Uterus (tissue), 4 donors: ENCODE measurements at places on chromosomes 11 and 22. TPM values are rescaled to one million over a fixed set of nuclear protein-coding genes. Genes with fewer than 3 reads are reported as not detected.

- no peak for DNase-seq
- H3K4me3 ChIP-seq, result no peak overlapping the region
- no peaks in the 10 kb centered on the region for H3K36me3 ChIP-seq
Observed at GRCh38 chr11:66218036-66218435, 50.4 kb upstream of the RAB1B start.

DNA sequence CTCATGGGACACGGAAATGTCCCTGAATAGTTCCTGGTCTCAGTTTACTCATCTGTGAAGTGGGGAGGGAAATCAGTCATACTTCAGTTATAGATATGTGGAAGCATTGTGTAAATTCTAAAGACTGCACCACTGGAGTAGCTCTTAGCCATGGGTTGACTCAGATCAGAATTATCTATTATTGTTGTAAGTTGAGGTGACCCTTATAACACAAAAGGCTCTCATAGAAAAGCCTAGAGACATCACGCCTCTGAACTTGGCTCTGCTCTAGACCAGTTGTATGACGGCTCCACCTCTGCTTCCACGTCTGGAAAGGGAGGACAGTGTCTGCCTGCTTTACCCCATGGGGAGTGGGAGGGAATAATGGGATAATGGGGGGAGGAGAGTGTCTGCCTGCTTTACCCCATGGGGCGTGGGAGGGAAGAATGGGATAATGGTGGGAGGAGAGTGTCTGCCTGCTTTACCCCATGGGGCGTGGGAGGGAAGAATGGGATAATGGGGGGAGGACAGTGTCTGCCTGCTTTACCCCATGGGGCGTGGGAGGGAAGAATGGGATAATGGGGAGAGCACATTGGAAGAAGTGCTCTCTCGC is 98.2 kb downstream of the AMOTL1 start:
- H3K27ac ChIP-seq, result no peak overlapping the region
- H3K36me3 ChIP-seq, result no peaks in the 10 kb centered on the region
- no peak overlapping the region for H3K4me3 ChIP-seq
- no peaks in the 10 kb centered on the region for H3K27me3 ChIP-seq

DNA sequence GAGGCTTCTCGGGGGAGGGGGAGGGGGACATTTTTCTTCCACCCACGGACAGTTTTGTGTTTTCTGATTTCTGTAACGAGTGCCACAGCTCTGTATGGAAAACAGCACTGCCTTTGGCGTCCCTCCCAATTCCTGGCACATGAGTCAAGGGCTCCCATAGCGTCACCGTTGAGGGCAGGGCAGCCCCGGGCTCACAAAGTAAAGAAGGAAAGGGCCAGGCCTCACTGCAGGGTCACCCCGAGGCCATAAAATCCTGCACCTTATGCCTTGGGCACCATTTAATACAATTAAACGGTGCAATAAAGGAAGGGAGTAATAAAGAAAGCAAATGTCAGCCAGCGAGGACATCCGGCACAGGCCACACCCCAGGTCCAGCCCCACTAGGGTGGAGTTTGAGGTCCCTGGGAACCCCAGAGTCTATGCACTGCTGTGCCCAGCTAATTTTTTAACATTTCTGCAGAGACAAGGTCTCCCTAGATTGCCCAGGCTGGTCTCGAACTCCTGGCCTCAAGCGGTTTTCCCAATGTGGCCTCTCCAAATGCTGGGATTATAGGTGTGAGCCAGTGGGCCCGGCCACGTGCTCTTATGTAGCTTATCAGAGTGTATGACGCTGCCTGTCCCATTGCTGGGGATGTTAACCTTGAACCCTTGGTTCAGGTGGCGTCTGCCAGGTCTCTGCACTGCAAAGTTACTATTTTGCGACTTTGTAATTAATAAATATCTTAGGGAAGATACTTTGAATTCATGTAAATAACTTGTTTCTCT is 13.6 kb upstream of the MUC2 start:
- H3K4me3 ChIP-seq, result no peak overlapping the region
- no peak overlapping the region for H3K27ac ChIP-seq
- DNase-seq, result peak; percentile 34

GRCh38 chr11:79894111-79894510 is 453.3 kb upstream of the TENM4 start:
- H3K36me3 ChIP-seq, result no peaks in the 10 kb centered on the region
- no peak overlapping the region for H3K4me3 ChIP-seq
- no peaks in the 10 kb centered on the region for H3K4me1 ChIP-seq
- no peaks in the 10 kb centered on the region for H3K27me3 ChIP-seq
- no peak overlapping the region for H3K27ac ChIP-seq

DNA sequence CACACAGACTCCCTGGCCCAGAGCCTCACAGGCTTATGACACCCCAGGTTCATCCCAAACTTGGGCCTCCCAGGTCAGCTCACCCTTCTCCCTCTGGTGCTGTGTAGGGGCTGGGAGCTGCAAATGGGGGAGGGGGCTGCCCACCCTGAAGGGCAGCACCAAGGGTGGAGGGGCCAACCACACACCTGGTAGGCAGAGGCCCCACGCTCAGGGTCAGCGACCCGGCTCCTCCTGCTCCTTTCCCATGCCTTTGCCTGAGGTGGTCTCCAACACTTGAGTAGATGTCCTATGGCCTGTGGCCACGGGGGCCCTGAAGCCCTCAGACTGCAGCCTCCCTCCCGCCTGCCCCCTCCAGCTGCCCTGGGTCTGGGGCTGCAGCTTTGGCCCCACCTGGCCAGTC is 3.4 kb downstream of the DGCR6 start:
- H3K4me1 ChIP-seq, result no peaks in the 10 kb centered on the region
- H3K27ac ChIP-seq, result no peak overlapping the region
- DNase-seq, result no peak
- no peaks in the 10 kb centered on the region for H3K36me3 ChIP-seq
- H3K27me3 ChIP-seq, result no peaks in the 10 kb centered on the region

- no peaks in the 10 kb centered on the region for H3K27me3 ChIP-seq
- H3K27ac ChIP-seq, result no peak overlapping the region
- H3K36me3 ChIP-seq, result no peaks in the 10 kb centered on the region
- no peaks in the 10 kb centered on the region for H3K4me1 ChIP-seq
- DNase-seq, result no peak
Observed at GRCh38 chr11:1854949-1855885, 2.3 kb downstream of the LSP1 start.

- H3K27ac ChIP-seq, result no peak overlapping the region
- no peaks in the 10 kb centered on the region for H3K27me3 ChIP-seq
- no peaks in the 10 kb centered on the region for H3K4me1 ChIP-seq
- no peaks in the 10 kb centered on the region for H3K36me3 ChIP-seq
- no peak overlapping the region for H3K4me3 ChIP-seq
Observed at GRCh38 chr11:67572747-67573419, 10.7 kb upstream of the GSTP1 start.

GRCh38 chr22:37848587-37849088 is 581 bp upstream of the EIF3L start:
- H3K36me3 ChIP-seq, result no peaks in the 10 kb centered on the region
- H3K4me3 ChIP-seq, result peak overlapping the region; percentile 92
- no peaks in the 10 kb centered on the region for H3K4me1 ChIP-seq
- H3K27me3 ChIP-seq, result no peaks in the 10 kb centered on the region
- peak overlapping the region; percentile 84 for H3K27ac ChIP-seq
- DNase-seq, result no peak

- no peaks in the 10 kb centered on the region for H3K36me3 ChIP-seq
- H3K4me1 ChIP-seq, result no peaks in the 10 kb centered on the region
- H3K4me3 ChIP-seq, result no peak overlapping the region
- H3K27me3 ChIP-seq, result no peaks in the 10 kb centered on the region
Observed at GRCh38 chr11:26572770-26573402, 823 bp upstream of the MUC15 start.

DNA sequence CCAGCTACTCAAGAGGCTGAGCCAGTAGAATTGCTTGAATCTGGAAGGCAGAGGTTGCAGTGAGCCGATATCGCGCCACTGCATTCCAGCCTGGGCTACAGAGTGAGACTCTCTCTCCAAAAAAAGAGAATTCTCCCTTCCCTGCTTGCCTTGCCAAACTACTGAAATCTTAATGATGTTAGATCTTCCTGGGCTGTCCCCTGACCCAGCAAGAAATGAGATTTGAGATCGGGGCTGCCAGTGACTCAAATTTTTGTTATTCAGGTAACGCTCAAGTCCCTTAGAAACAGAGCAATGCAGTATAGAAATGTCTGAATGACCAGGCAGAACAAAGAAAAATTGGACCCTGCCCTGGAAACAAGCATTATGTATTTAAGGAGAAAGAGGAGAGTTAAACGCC is 4.0 kb upstream of the RBFOX2 start:
- H3K27ac ChIP-seq, result no peak overlapping the region
- H3K4me3 ChIP-seq, result no peak overlapping the region
- H3K4me1 ChIP-seq, result no peaks in the 10 kb centered on the region
- DNase-seq, result no peak
- no peaks in the 10 kb centered on the region for H3K27me3 ChIP-seq
- no peaks in the 10 kb centered on the region for H3K36me3 ChIP-seq

DNA sequence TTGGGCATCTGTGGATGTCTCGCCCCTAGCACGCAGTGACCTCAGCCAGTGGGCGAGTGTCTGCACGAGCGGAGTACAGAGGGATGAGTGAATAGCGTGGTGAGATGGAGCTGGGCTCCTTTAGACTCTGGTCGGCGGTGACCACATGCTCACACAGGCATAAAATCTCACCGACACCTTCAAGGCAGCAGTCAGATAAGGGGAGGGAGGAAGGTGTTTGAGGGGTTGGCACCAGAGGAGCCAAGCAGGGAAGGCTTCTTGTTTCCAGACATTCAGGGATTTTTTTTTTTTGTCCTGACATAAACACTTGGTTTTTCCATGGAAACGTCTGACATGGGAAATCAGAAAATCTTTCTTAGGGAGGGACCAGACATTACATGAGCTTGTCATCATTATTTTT is 35.8 kb downstream of the GRIK4 start:
- DNase-seq, result no peak
- no peaks in the 10 kb centered on the region for H3K27me3 ChIP-seq
- peaks cover 12% of the 10 kb centered on the region for H3K4me1 ChIP-seq

- H3K27me3 ChIP-seq, result no peaks in the 10 kb centered on the region
- H3K36me3 ChIP-seq, result no peaks in the 10 kb centered on the region
- H3K27ac ChIP-seq, result peak overlapping the region; percentile 77
- peak; percentile 42 for DNase-seq
- peak overlapping the region; percentile 66 for H3K4me3 ChIP-seq
- H3K4me1 ChIP-seq, result no peaks in the 10 kb centered on the region
Observed at GRCh38 chr22:19291218-19291579, 320 bp downstream of the CLTCL1 start.

DNA sequence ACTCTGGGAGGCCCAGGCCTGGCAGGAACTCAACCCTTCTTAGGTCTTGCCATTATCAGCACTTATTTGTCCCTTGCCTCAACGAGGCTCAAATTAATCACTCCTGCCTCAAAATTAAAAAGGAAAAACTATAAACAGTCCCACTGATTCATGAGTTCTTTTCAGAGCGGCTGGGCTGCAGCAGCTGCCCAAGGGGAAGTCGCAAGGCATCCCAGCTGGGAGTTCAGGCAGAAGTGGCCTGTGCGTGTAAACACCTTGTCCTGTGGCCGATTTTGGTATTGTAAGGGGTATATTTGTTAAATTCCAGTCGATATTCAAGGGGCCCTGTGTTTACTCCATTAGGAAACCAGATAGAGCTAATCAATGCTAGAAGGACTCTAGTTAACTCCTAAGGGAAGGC is 213.9 kb upstream of the CADM1 start:
- no peaks in the 10 kb centered on the region for H3K36me3 ChIP-seq
- no peak overlapping the region for H3K27ac ChIP-seq
- H3K4me3 ChIP-seq, result no peak overlapping the region
- no peaks in the 10 kb centered on the region for H3K27me3 ChIP-seq

DNA sequence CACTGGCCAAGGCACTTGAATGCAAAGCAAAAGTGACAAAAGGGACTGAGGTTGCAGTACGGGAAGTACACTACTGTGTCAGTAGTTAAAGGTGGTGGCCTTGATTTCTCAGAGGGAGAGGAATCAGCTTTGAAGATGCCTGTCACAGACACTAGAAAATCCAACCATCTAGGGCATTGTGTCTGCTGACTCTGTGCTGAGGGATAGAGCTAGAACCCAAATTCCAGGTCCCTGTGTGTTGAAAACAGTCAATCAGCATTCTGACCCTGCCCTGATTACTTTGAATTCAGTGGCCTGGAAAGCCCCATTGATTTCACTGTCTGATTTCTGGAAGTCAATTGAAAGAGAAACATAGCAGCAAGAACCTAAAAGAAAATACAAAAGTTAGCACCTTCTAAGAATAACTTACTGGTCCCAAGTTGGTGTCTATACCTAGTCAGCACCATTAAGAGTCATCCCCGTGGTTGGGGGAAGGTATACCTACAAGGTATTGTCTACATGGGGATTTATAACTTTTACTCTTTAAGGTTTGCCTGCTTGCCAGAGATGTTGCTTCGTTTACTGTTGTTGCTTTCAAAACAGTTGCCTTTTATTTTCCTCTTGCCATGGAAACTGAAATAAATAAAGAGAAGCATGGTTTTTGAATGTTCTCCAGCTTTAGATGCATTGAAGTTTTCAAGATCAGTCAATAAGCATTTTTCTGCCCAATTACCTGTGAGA is 97.3 kb downstream of the PDHX start:
- no peak for DNase-seq
- H3K27me3 ChIP-seq, result no peaks in the 10 kb centered on the region
- peak overlapping the region; percentile 46 for H3K27ac ChIP-seq
- no peaks in the 10 kb centered on the region for H3K36me3 ChIP-seq

DNA sequence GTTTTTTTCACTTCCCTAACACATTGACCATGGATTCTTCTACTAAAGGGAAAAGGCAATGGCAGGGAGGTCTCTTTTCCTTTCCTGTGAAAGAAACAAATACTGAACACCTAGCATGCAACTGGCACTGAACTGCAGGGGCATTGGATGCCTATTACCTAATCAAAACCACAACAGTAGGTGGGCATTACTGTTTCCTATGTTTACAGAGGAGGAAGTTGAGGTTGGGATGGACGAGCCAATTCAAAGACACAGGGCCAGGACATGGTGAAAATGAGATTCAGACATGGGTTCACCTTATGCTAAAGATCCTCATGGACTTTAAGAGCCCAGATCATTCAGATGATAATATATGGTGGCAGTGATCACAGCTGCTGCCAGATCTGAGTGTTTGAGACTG is 407.0 kb downstream of the MIAT start:
- no peaks in the 10 kb centered on the region for H3K4me1 ChIP-seq
- H3K27ac ChIP-seq, result no peak overlapping the region
- no peaks in the 10 kb centered on the region for H3K36me3 ChIP-seq
- DNase-seq, result no peak
- H3K27me3 ChIP-seq, result no peaks in the 10 kb centered on the region

Gene SMC1B
- not detected for total RNA-seq

Gene SPON1
- total RNA-seq, result 18.8 TPM

Gene DGCR6
- not detected for total RNA-seq

Gene OR51B2
- total RNA-seq, result 1.5 TPM

Gene MAJIN
- under 0.01 TPM for total RNA-seq

Gene MS4A18
- total RNA-seq, result not detected
